ENCODE measurements at places on chromosomes 7 and 10.

GRCh38 chr7:31651234-31652062, 35.6 kb upstream of the PPP1R17 start:
- no peak for DNase-seq

DNA sequence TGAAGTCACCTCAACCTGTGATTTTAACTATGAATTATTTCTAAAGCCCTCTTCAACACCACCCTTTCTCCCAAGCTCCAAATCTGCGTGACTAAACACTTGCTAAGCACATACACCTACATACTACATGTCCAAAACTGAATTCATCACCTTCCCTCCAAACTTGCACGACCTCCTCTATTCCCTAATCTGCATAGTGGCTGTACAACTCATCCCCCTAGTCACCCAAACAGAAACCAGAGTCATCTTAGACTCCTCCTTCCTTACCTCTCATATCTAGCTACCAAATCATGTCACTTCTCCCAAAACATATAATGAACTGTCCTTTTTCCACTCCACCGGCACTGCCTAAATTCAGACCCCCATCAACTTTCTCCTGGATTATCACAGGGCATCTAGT, 16.2 kb downstream of the ARHGAP21 start:
- DNase-seq = no peak

DNA sequence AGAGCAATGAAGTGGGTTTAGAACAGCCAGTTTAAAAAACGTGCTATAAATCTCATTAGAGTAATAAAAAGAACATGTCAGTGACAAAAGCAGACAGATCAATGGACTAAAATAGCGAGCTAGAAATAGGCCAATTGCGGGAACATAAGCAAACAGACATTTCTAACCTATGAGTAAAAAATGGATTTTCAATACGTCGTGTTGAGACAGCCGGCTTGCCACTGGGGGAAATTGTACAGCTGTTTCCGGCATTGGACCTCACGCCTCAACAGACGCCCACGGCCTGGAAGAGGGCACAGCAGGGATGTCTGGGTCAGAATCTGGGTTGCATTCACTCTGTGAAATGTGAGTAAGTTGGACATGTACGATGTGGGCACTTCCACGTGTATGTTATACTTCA, 92.9 kb downstream of the SVOPL start:
- no peak for DNase-seq

DNA sequence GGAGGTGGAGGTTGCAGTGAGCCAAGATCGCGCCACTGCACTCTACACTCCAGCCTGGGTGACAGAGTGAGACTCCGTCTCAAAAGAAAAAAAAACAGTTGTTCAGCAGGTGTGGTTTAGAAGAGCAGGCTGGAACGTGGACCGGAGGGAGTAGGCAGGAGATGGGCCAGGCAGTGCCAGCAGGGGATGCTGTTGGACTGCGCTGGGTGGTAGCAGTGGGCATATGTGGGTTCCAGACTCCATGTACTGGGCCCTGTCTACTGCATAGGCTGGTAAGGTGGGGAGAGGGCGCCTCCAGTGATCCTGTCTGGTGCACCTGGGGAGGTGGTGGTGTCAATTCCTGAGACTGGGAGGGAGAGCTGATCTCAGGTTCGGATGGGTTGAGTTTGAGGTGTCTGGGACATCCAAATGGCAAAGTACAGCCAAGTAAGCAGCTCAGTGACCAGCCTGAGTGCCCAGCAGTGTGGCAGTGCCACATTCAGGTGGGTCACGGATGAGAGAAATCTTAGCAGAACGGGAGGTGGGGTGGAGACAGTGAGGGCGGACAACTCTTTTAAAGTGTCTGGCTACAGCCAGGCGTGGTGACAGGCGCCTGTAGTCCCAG, 25.9 kb downstream of the SFXN4 start:
- DNase-seq = no peak

- DNase-seq = no peak
These were observed 187.6 kb downstream of the PLXNA4 start for GRCh38 chr7:132388688-132389087.

GRCh38 chr10:85188770-85189484, 860.5 kb downstream of the CCSER2 start:
- DNase-seq = no peak

GRCh38 chr10:51313251-51313650, 239.0 kb downstream of the PRKG1 start:
- DNase-seq = no peak
